ENCODE measurements at places on chromosomes 4 and X. TPM values are rescaled to one million over a fixed set of nuclear protein-coding genes. Genes with fewer than 3 reads are reported as not detected.

Gene CSAG2
- polyA plus RNA-seq: not detected

Gene GIMD1
- polyA plus RNA-seq: not detected

Gene RWDD4
- 32.5 TPM for polyA plus RNA-seq

- DNase-seq: no peak
Measured at GRCh38 chr4:139050446-139050845, 34.9 kb downstream of the NOCT start.

Gene TREX2
- 0.35 TPM for polyA plus RNA-seq

DNA sequence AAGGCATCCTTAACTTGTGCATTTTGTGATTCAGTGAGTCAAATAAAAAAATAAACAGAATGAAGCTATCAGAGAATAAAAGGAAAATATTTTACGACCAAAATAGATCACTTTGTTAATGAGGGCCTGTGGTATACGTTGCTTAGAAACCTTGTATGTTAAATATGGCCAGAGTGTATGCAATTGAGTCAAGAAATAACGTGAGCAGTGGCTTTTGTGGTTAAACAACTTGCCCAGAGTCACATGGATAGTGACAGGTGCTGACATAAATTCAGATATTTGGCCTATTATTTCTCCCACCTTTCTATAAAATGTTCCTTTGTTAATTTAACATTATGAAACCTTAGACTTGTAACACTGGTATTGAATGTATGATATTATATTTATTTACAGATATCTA lies 393.4 kb downstream of the PABPC4L start:
- DNase-seq: no peak

DNA sequence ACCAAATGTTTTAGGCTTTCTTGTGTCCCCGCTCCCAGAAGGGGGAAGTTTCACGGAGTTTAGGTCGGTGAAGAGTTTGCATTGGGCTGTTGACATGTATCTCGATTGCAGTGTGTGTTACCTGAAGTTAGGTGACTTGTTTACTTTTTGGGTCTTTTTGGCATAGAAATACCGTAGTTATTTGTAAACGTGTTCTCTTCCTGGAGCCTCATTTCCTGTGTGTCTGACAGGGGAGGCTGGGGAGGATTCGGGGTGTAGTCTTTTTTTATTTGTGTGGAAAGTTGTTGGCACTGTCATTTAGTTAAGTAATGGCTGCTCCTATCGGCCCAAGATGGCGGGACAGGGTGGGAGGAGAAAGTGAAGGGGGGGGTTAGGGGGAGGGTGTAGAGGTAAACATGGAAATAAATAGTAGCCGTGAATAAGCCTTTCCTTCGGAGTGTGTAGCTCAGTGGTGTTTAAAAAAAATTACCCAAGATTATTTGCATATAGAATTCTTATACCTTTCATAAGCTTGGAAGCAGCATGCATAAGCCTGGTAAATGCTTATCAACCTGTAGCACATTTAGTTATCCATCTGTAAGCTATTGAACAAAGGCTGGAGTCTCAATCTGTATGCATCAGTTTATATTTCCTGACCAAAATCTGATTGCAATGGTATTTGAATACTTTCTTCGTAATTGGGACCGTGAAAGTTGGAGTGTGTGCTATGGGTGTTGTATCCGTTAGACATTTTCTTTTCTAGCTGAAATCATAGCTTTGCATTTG lies 1.6 kb downstream of the KDM6A start:
- peak; percentile 34 for DNase-seq

Gene ARHGEF6
- polyA plus RNA-seq: 14.5 TPM

GRCh38 chr4:42345962-42346544 lies 51.2 kb upstream of the SHISA3 start:
- no peak for DNase-seq

- peak; percentile 2 for DNase-seq
Measured at GRCh38 chrX:34918856-34919255, 23.7 kb upstream of the FAM47B start.

Gene PCSK1N
- polyA plus RNA-seq: 3.6 TPM

Gene GYG2
- 12.7 TPM for polyA plus RNA-seq

Gene RIPPLY1
- 0.27 TPM for polyA plus RNA-seq

DNA sequence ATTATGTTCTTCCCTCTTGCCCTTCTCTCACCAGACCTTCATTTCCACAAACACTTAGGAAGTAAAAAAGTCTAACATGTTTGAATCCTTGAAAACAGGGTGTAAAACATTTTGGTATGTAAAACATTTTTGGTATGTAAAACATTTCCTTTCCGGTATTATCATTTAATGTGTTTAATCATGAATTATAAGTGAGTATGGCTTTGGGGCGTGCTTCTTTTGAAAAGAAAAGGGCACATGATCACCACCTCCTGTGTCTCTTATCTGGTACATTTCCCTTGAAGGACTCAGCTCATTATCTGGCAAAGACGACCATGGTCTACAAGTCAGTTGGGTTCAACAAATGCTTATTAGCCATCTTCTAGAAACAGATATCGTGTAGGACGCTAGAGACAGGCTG lies 283.6 kb downstream of the FRMPD4 start:
- no peak for DNase-seq

GRCh38 chr4:91837608-91838029 lies 466.1 kb upstream of the GRID2 start:
- no peak for DNase-seq

DNA sequence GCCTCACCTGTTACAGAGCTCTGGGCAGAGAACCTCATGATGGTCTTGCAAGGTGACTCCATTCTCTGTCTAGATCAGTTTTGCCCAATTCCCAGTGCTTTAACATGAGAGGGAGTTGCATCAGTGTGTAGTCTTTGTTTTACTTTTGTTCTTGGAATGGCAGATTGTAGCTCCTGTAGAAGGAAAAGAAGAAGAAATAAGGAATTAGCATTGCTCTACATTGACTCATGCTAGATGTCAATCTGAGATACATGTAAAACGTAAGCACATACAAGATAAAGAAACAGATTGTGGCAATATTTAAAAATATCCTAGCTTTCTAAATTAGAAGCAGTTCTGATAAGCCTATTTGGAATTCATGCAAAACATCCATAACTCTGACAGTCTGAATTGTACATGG lies 16.0 kb upstream of the PPEF1 start:
- no peak for DNase-seq

GRCh38 chr4:2796849-2797544 lies 4.1 kb downstream of the SH3BP2 start:
- DNase-seq: no peak

GRCh38 chrX:118802857-118803256 lies 20.8 kb upstream of the ZCCHC12 start:
- peak; percentile 21 for DNase-seq

- no peak for DNase-seq
Measured at GRCh38 chr4:119337010-119337409, 15.1 kb upstream of the FABP2 start.

DNA sequence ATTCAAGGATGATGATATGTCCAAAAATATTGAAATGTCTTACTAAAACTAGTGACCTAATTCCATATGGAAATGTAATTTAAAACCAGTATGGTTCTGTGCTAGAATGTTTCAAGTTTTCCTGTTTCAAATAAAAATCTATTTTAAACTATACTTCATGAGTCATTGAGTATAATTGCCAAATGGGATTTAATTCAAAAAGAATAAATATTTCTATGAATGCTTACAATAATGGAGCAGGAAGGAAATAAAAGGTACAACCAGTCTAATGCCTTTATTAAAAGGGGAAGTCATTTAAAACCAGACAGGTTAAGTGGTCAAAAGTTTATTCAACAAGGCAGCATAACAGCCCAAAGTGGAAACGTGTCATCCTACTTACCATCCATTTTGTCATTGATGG lies 2347.1 kb downstream of the PCDH7 start:
- no peak for DNase-seq

GRCh38 chr4:37389967-37390580 lies 145.5 kb downstream of the NWD2 start:
- DNase-seq: no peak

DNA sequence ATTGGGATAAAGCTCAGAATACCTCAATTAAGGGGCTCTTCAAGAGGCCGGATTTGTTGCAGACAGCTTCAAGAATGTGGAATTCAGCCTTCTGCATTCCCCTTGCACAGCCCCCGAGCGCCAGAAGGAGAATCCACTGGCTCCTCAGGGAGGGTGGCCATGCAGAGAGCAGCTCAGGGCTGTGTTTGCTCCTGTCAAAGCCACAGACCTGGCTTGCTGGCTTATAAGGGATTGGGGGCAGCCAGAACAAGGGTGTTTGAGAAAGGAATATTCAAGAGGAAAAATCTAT lies 36.8 kb downstream of the ING2 start:
- DNase-seq: no peak

- no peak for DNase-seq
Measured at GRCh38 chr4:17809667-17810066, 890 bp downstream of the DCAF16 start.

- no peak for DNase-seq
Measured at GRCh38 chrX:791479-792034, 161.0 kb downstream of the SHOX start.

Gene LRIT3
- polyA plus RNA-seq: 0.64 TPM

Gene FHIP1A
- 2.6 TPM for polyA plus RNA-seq

- DNase-seq: no peak
Measured at GRCh38 chrX:16586377-16587112, 63.4 kb upstream of the S100G start.

Gene HSD17B13
- 0.46 TPM for polyA plus RNA-seq

DNA sequence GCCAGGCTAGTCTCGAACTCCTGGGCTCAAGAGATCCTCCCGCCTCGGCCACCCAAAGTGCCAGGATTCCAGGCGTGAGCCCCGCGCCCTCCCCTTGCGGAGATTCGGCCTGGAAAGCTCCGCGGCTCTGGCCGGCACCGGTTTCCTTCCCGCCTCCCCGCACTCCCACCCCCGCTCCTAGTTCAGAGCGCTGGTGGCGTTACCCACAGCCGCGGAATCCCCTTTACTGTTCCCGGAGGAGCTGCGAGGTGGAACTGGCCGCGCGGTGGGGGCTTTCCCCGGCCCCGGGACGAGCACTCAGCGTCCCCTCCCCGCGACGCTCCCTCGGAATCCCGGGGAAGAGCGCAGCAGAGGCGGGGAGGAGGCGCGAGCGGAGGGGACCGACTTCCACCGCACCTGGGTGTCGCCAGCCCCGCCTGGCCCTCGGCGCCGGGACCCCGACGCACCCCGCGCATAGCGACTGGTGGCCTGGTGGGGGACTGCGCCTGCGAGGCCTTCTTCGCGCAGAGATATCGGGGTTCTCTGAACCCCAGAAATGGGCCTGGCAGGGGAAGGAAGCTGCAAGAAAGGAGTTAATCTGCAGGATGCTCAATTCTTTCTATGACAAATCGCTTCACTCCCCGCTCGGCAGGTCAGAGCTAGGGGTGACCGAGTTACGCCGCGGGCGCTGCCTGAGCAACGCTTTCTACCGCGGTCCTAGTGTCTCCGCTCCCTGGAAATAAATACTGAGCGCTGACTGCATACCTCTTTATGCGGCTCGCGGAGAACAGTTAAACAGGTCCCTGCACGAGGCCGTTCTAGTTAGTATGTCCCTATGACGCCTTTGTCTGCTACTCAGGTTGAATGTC lies 14.6 kb upstream of the SLC25A4 start:
- DNase-seq: no peak

DNA sequence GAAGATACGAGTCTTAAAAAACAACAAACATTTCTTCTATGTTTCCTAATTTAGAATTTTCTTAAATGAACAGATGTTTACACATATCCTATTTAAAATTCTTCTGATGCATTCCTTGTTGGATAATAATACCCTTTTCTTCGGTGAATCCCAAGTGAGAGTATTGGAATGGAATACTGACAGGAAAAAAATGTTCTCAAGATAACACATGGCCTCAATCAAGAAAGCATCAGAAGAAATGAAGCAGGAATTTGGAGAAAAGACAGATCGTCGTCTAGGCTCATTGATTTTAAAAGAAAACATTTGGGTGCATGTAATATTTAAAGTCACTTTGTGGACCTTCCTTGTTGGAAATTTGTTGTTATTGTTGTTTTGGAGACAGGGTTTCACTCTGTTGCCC lies 196.9 kb upstream of the ANK2 start:
- DNase-seq: no peak

Data from right lung (tissue), 10 donors.